ENCODE measurements at places on chromosomes 12 and 14. TPM values are rescaled to one million over a fixed set of nuclear protein-coding genes. Genes with fewer than 3 reads are reported as not detected.

Gene KLRF1
- polyA plus RNA-seq: 0.17 TPM

Gene DGKA
- 15.7 TPM for polyA plus RNA-seq

Gene ACSS3
- 15.8 TPM for polyA plus RNA-seq

Gene ADAMTS20
- polyA plus RNA-seq: not detected

Gene RAB15
- 3.8 TPM for polyA plus RNA-seq

Gene METTL1
- 10.6 TPM for polyA plus RNA-seq

Gene ANKRD33
- polyA plus RNA-seq: not detected

Measured in ovary (tissue), 10 donors.